Stimulated activated CD4-positive, alpha-beta T cell treated with anti-CD3 and anti-CD28 coated beads, Interleukin-1b, Interleukin-23, amount 100 ng/mL, for 4 hours (primary cell): ENCODE measurements at places on chromosomes 1 and 21.

DNA sequence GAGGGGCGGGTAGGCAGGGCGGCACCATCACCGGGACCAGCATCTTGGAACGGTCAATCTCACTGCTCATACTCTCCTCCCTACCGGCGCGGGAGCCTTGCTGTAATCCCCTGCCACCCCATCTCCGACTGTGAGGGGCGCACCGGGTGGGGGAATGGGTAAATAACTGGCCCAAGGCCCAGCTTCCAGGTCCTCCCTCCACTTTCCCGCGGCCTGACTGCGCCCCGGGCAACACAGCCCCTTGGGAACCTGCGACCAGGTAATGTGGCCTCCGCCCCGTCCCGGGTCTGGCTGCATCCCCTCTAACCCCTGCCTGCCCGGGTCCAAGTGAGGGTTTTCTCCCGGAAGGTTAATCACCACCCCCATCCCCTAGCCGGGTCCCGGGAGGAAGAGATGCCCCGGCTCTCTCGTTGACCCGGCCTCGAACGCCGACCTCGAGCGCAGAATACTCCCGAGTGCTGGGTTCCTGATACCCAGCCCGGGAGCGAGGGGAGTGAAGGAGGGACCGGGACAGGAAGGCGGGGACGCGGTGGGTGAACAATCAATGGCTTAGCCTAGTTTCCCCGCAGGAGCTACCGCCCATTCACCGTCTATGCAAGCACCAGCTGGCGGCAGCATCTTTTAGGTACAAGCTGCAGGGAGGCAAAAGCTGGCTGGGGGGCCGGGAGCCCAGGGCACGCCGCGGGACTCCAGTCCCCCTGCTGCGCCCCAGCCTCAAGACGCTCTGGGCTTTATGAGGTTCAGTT, 5.9 kb upstream of the LHX9 start:
- DNase-seq: no peak

GRCh38 chr1:90048043-90048442, 53.1 kb downstream of the ZNF326 start:
- DNase-seq: no peak

DNA sequence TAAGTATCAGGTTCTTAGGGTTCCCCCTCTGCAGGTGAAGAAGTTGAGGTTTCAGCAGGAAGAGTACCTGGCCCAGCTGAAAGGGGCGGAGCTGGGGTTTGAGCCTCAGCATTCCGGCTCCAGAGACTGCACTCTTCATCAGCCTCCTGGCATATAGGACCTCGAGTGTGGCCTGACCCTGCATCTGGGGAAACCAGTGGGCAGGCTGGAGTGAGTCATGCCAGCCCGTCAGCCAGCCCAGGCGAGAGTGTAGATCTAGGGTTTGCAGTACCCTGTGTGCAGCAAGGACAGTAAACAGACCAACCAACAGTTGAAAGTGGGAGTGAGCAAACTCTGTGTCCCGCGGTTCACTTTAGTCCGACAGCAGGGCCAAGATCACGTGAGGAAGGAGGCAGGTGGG, 14.1 kb downstream of the MFSD2A start:
- DNase-seq: no peak

DNA sequence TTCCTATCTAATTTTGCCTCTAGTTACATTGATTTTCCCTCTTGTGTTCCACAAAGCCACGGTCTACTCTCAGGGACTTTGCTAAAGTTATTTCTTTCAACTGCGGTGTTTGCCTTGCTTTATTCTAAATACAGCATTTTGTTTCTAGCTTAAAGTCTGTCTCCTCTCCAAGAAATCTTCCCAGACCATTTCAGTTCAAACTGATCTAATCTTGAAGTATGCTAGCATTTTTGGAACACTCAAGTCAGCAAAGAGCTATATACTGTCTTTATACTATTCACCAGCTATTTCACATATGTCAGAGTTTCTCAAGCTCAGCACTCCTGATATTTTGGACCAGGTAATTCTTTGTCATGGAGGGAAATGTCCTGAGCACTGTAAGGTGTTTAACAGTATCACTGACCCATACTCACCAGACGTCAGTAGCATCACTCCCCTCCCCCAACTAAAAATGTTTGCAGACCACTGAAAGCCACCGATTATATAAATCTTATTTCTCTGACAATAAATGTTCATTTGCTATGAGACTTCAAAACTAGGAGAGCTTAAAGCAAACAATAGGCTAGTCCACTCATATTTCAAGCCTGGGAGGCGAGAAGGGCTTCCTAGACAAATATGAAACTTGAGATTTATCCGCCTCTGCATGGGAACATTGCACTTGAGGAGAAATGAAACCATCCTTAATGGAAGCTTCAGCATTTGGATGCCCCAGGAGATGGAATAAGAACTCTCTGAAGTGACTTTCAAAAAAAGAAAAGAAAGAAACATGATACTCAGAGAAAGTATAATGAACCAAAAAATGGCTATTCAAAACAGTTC, 81.1 kb downstream of the KIAA0319L start:
- DNase-seq: no peak

DNA sequence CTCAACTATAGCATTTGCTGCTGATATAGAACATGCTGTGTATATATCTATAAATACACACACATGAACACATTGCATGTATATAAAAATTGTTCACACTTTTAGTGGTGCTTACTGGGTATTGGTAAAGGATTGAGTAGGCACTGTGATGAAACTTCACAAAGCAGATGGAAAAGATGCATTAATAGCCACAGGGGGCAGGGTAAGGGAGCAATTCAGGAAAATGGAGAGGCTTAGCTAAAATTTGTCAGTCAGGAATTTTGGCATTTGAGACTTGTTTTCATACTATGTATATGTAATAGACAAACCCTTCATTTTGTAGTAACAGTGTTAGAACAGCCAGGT, 633 bp upstream of the PPFIA4 start:
- DNase-seq: no peak

- DNase-seq: no peak
Measured at GRCh38 chr21:46604975-46605766, at the start of gene S100B. S100B (minus strand) TSS chr21:46605082; CDS start chr21:46602415, 2,667 bp downstream.

DNA sequence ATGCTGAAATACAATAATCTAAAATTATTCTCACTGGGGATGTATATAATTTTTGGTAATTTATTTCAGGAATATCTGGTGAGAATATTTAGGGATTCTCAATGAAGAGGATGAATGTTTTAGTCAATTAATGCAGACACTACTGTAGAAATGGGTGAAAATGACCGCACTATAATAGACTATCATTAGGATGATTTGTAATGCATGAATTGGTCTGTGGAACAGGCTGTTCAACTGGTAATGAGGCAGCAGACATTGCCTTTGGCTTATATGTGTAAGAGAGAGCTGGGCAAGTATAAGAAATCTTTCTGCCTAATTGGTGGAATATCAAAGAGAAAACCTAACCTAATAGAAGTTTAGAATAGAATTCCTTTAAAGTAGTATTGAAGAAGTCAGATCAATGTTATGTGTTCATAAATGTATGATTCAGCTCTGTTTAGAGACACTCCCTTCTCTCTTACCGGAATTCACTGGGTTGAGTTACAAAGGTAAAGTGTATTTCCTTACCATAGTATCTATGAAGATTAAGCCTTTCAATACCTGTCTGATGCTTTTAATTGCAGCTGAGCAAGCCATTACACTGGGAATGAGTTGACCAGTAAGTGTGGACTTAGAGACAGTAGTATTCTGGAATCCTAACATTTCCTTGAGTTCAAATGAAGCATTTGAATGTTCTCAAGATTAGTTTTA, 274.5 kb downstream of the S1PR1 start:
- no peak for DNase-seq

- DNase-seq: no peak
Measured at GRCh38 chr1:175889848-175890247, 146.5 kb upstream of the TNR start.

DNA sequence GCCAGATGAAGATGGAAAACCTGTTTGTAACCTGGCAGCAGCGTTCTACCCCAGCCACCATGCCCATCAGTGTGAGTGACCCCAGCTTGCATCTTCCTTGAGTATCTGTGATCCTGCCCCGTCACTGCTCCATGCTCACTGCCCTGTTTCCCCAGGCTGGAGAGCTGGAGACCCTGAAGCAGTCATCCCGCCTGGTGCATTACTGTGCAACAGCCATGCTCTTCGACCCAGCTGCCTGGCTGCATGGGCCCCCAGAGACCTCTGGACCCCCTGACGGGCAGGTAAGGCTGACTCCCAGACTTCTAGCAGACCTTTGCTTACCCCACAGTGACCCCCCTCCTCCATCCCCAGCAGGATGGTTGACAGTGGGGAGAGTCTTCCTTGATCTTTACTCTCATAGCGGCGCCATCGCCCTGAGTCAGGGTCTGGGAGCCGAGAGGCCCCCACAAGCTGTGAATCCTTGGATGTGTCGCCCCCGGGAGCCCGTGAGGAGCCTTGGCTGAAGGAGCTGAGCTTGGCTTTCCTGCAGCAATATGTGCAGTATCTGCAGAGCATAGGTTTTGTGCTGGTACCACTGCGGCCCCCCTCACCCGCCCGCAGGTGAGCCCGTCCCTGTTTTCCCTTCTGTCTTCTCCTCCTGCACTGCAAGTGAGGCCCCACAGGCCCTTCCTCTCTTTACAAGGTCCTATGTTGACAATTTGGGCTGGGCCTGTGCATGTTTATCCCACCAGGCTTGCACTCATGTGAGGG, 10.4 kb downstream of the HYI start:
- DNase-seq: no peak

DNA sequence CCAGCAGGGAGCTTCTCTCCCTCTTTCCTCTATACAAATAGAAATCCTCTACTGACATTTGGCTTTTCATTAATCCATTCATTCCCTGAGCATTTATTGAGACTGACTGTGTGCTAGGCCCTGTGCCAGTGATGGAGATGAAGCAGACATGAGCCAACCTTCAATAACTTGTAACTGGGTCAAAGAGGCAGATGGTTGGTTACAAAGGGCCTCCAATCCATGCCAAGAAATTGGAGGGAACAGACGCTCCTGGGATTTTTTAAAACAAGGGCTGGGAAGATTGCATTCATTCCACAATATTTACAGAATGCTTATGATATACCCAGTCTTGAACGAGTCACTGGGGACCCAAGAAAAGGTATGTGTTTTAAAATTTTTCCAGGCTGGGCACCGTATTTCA, 6.2 kb downstream of the HPCAL4 start:
- no peak for DNase-seq

GRCh38 chr1:109350655-109351054, 43.8 kb upstream of the MYBPHL start:
- DNase-seq: no peak

DNA sequence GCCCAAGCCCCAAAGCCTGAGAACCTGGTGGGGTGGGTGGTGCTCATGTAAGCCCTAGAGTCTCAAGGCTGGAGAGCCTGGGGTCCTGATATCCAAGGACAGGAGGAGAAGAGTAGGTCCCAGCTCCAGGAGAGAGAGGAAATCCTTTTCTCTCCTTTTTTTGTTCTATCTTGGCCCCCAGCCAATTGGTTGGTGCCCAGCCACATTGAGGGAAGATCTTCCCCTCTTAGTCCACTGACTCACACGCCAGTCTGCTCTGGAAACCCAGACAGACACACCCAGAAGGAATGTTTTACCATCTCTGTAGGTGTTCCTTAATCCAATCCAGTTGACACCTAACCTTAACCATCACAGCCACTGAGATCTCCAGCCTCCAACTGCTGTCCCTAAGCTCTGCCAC, 16.2 kb upstream of the LIN9 start:
- no peak for DNase-seq

GRCh38 chr1:24385160-24385940, 28.2 kb downstream of the STPG1 start:
- no peak for DNase-seq

DNA sequence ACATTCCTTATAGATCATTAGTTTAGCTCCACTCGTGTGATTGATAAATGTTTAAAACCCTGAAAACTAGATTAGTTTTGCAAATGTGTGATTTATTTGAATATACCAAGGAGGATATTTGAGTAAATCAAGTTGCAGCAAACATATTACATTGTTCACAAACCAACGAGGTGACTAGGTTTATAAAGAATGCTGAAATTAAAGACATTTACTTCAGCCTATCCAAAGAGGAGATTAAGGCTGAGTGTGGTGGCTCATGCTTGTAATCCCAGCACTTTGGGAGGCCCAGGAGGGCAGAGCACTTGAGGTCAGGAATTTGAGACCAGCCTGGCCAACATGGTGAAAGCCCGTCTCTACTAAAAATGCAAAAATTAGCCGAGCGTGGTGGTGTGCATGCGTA, 34.1 kb downstream of the VTCN1 start:
- DNase-seq: no peak

GRCh38 chr1:97128426-97128825, 406.8 kb downstream of the PTBP2 start:
- no peak for DNase-seq

DNA sequence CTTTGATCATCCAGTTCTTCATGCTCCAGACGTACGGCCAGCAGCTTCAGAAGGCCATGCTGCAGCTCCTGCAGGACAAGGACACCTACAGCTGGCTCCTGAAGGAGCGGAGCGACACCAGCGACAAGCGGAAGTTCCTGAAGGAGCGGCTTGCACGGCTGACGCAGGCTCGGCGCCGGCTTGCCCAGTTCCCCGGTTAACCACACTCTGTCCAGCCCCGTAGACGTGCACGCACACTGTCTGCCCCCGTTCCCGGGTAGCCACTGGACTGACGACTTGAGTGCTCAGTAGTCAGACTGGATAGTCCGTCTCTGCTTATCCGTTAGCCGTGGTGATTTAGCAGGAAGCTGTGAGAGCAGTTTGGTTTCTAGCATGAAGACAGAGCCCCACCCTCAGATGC, 32.5 kb downstream of the MX1 start:
- DNase-seq: no peak

DNA sequence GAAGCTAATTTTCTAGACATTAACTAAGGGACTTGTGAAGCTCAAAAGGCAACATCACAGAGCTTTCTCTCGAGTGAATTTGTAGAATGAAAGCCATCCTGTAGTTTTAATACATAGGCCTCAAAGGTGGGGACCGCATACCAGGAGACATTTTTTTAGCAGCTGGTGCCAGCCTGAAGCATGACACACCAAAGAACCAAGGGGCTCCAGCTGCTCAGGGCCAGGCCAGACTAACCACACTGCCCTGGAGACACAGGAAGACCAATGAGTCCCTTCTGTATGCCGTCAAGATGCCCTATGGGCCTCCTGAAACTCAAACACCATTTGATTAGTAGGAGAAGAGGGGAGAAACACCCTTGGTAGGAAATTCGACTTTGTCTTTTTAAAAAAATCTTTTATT, 113.9 kb upstream of the CACNA1E start:
- no peak for DNase-seq

GRCh38 chr1:57820356-57821095, 396.7 kb upstream of the DAB1 start:
- no peak for DNase-seq

DNA sequence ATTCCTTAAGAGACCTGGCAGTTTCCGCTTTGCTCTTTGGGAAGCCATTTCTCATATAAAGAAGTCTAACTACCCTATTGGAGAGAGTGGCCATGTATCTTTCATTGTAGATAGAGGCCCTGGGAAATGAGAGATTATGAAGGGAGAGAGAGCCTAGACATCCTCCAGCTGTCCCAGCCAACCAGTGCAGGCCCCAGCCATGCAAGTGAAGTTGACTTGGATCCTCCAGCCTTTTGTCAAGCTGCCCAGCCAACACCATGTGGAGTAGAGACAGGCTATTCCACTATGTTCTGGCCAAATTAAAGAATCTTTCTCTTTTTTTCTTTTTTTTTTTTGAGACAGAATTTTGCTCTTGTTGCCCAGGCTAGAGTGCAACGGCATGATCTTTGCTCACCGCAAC, 7.1 kb upstream of the ANP32E start:
- no peak for DNase-seq
